ENCODE measurements at places on chromosomes 11 and 22.
A peak's percentile ranks its signal among the peaks of the same experiment; 100 is the strongest.

- DNase-seq: no peak
These were observed 136.9 kb downstream of the FAT3 start for GRCh38 chr11:92361551-92361950.

GRCh38 chr11:3189196-3189843 is 24.2 kb upstream of the OSBPL5 start:
- no peak for DNase-seq

DNA sequence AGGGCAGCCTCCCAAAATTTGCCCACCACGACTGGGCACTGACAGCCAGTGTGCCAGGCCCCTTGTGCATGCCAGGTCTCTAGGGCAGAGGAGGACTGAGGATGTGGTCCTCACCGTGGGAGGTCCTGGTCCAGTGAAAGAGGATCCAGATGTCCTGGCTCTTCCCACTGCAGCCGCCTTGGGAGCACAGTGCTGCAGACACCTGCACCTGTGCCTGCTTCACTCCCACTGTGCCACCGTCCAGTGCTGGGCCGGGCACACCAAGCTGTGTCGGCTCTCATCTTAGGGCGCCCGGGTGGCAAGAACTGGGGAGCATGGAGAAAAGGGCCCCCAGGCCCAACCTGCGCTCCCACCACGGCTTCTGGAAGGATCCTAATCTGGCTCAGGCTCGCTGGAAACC is 1147.1 kb downstream of the BRD1 start:
- DNase-seq: no peak

- peak; percentile 40 for DNase-seq
These were observed 17.5 kb downstream of the USP2 start for GRCh38 chr11:119363851-119364590.

GRCh38 chr11:94975599-94975998 is 2.1 kb downstream of the KDM4D start:
- DNase-seq: no peak

DNA sequence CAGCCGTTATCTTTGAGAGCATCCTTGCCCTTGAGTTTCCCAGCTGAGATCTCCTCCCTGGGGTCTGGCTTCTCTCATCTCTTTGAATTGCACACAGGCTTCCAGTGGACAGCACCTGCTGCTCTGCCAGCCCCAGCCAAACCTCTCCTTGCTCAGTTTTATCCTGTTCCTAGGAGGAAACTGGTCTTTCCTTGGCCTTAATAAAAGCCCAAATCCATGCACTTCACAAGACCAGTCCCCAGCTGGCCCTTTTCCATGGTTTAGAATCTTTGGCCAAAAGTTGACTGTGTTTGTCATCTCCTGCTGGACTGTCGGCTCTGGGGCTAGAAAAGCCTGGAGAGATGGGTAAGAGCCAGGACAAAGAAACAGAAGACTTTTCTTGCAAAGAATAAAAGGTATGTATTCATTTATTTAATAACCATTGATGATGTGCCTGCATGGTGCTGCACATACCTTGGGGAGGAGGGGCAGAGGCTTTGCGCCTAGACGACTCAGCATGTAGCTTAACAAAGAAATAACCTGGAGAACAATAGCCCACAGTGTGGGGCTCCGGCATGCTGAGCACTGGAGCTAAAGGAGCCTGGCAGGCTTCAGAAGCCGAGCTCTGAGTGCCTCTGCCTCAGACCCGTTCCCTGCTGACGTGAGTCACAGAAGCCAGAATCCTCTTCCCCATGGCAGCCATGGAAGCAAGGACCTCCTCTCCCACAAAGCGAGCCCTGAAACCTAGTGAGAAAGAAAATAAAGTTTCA is 319.3 kb upstream of the B3GAT1 start:
- no peak for DNase-seq

- DNase-seq: no peak
These were observed 92.5 kb downstream of the C11orf87 start for GRCh38 chr11:109514313-109515018.

DNA sequence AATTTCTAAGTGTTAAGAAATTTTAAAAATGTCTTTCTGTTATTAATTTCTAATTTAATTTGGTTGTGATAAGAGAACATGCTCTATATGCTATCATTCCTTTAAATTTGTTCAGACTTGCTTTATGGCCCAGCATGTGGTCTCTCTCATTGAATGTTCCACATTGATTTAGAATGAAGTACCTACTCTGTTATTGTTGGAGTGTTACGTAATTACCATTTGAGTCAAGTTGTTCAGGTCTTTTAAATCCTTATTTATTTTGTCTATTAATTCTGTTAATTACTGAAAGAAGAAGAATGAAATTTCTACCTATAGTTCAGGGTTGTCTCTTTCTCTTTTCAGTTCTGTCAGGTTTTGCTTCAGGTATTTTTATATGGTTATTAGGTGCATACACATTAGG is 57.0 kb downstream of the PRMT3 start:
- DNase-seq: no peak

DNA sequence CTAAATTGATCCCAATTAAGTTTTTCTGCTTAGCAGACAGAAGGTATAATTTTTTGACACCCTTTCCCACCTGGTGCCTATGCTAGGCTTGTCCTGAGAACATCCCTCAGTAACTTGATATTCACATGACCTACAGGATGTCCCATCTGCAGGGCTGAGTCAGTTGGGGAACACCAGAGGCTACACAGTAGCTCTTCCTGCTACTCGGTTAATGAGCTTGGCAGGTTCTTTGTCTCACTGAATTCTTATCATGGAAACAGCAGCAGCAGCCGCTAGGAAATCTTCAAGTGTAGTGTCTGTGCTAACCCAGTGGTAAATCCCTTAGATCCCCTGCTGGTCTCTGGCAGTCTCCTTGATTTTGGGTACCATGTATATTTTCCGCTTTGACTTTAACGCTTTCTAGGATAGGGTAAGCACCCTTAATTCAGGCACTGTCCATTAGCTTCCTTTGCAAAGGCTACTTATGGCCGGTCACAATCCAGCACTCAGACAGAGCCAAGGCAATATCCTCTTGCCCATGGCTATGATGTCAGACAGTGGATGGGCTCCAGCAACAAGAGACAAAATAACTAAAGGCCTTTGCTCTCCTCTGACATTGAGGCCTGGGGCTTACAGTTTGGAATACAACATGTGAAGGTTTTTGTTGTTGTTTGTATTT is 8.5 kb downstream of the MRPL16 start:
- DNase-seq: no peak

DNA sequence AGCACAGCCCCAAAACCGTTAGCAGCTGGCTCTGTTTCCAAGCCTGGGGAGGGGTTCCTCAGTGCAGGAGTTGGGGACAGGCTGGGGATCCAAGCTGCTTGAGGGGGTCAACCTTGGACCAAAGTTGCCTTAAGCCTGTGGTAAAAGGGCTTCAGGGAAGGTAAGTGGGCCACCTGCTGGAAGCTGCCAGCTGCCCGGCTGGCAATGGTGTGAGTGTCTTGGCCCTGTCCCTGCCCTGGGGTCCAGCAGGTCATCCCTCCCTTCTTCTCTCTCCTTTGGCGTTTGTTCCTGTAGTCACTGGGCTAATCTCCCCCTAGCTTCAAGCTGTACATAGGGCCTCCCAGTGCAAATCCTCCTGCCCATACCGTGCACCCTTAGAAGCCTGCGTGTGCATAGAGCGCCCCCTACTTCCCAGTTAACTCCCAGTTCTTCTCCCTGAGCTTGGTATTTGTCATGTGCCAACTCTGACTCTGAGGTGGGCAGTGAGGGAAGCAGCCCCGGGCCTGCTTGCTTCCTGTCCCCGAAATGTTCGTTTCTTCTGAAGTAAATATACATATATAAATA is 4.4 kb downstream of the TMEM258 start:
- peak; percentile 56 for DNase-seq

DNA sequence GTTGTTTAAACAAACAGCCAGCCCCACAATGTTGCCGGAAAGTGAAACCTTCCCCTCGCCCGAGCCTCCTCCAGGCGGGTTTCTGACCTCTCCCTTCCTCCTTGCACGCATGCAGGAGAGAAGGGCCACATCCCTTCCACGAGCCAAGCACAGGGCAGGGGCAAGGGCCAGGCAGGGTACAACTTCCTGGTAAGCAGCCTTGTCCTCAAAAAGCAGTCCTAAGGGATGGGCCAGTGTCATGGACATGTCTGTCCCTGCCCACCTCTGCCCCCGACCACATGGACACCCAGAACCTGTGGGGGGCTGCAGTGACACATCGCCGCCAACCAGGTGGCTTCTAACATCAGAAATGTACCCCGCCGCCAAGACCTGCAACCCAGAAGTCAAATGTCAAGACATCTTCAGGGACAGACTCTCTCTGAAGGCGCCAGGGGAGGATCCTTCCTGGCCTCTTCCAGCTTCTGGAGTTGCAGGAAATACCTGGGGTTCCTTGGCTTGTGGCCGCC is 145.3 kb downstream of the CRYBB2 start:
- DNase-seq: no peak

DNA sequence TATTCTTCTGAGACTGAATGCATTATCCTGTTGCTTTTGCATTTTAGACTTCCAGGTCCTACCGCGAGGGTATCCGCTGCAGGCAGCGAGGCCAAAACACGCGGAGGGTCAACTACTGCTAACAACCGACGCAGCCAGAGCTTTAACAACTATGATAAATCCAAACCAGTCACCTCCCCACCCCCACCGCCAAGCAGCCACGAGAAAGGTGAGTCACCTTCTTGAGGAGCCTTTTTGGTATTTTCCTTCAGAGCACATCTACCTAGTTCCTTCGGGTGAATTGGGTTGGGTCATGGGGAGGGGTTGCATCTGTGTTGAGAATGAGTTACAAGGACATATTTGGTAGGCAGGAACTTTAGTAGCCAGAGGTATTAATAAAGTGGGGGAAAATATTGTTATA is 179.8 kb downstream of the NAV2 start:
- peak; percentile 25 for DNase-seq

- no peak for DNase-seq
These were observed 540.8 kb downstream of the INSC start for GRCh38 chr11:15655552-15655951.

DNA sequence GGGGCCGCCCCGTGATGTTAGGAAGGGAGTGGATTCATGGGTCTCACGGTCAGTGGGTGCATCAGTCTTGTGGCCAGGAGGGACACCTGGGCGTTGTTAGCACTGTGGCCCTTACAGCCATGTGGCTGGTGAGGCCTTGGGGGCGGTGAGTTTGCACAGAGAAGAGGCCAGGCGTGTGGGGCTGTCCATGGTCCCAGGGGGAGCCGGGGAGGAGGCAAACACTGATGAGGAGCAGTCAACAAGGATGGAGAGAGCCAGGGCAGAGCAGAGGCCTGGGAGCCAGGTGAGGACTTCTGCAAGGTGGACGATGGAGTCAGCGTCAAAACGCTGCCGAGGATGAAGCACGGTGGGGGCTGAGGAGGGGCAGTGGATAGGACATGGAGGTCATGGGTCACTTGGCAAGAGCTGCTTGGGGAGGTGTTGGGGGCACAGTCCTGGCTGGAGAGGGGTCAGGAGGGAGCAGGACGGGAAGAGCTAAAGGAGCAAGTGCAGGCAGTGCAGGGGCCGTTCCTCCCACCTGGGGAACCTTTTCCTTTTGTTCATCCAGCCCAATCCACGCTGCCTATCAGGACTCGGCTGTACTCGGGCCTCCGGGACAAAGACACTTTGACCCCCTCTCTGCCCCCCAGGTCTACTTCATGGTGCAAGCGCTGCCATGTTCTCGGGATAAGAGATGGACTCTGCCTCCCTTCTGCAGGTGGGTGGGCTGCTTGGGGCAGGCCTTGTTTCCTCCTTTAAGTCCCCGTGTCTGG is 801.1 kb downstream of the TBC1D22A start:
- no peak for DNase-seq

DNA sequence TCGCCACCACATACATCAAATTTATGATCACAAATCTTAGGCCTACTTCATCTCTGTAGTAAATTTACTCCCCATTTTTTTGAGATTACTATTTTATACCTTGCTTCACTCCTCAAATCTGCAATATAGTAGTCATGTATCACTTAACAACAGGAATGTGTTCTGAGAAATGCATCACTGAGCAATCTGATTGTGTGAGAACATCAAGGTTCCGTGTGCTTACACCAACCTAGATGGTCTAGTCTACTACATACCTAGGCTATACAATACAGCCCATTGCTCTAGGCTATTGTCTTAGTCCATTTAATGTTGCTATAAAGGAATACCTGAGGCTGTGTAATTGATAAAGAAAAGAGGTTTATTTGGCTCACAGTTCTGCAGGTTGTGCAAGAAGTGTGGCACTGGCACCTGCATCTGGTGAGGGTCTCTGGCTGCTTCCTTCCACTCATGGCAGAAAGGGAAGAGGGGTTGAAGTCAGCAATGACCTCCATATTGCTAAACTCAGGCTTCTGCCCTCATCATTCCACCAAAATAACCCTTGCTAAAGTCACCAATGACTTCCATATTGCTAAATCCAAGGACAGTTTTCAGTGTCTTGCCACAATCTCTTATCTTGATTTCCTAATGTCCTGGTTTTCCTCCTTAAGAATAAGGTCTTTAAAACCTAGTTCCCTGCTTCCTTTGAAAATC is 140.3 kb downstream of the RBFOX2 start:
- DNase-seq: peak; percentile 14

GRCh38 chr22:35524966-35525686 is 15.5 kb upstream of the RASD2 start:
- DNase-seq: no peak

GRCh38 chr11:131463649-131464425 is 93.4 kb downstream of the NTM start:
- no peak for DNase-seq

GRCh38 chr22:20115691-20116375 is at the start of gene RANBP1:
Gene RANBP1, plus strand, starts transcription at chr22:20116104. Its CDS starts 81 bp downstream, at chr22:20116185.
- no peak for DNase-seq

DNA sequence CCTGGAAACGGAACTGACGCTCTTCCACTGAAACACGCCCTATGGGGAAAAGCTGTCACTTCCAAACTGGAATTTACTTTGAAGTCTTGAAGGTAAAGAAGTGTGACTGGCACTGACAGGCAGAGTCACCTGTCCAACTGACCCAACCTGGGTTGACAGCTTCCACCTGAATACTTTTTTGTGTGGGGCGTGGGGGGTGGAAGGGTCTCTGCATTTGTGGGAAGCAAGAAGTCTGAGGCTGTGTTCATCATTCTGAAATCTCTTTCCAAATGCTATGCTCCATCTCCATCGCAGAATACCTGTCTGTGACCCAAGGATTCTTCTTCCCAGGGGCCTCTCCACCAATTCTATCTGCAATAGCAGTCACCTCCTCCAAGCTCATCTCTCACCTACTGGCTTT is 7.8 kb downstream of the IFT27 start:
- DNase-seq: no peak

- no peak for DNase-seq
These were observed 60.7 kb upstream of the PHF21A start for GRCh38 chr11:46181843-46182424.

DNA sequence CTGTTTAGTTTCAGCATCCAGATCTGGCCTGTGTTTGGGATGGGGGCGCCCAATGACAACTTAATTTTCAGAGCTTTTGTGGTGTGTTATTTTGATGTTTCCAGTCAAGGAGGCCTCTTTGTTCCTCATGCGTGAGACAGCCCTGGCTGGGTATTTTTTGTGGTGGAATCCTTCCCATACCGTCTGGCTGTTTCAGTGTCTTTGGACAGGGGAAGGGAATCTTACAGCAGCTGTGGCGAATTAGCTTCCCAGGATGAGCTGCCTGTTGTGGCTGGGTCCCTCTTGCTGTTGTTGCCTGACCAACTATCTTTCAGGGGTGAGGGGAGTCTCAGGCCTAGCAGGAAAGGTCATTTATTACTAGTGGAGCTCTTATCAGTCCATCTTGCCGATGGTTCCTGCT is 138.8 kb downstream of the ARHGAP20 start:
- DNase-seq: no peak

- no peak for DNase-seq
These were observed 10.4 kb upstream of the EIF3M start for GRCh38 chr11:32573228-32573627.
